ENCODE measurements at places on chromosomes 5 and 9.

GRCh38 chr5:96337048-96337781 is 95.8 kb downstream of the PCSK1 start:
- DNase-seq: no peak

- DNase-seq: no peak
These were observed 21.0 kb downstream of the GCNT4 start for GRCh38 chr5:75031366-75031765.

DNA sequence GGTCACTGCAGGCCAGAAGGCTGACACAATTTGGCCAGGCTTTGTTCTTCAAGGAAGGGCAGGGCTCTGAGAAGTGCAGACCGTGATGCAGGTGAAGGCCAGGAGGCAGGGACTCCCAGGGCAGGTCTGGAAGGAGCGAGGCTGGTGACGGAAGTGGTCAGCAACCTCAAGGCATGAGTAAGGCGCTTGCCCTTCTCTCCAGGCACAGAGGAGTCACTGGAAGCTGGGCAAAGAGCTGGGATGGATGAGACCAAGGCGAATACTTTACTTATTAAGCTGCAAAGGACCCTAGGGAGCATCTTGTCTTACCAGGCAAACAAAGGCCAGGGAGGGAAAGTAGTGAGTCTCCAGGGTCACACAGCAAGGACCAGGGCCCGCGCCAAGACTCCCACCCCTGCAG is 18.6 kb downstream of the IRF1 start:
- no peak for DNase-seq

DNA sequence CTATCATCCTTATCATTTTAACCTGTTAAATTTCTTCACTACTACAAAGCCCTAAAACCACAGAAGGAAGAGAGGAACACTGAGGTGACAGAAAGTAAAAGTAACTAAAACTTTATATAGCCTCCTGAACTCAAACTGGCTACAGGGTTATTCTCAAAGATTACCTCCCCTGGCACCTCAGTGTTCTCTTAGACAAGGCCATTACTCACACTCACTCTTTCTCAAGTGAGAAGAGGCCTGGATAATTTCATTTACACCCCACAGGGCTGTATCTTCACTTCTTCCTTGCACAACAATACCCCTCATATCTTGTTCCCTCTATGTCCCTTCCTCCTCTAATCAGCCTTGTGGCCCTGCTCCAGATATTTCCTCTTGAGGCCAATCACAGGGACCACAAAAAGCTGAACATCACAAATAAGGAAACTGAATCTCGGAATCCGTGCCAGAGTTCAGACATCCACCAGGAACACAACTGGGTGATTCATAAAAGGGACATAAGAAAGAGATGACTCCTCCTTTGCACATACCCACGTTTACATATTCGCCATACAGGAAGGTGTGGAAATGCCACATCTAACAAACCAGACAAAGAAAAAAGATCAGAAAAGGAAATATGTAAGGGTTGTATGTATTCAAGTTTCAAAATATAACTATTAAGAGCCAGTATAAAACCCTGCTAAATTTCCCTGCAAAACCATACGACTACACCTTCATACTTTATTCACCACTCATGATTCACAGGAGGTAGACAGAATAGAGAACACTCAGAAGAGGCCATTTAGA is 1.7 kb upstream of the KLHL3 start:
- DNase-seq: no peak

GRCh38 chr5:158209219-158209908 is 350.4 kb upstream of the CLINT1 start:
- DNase-seq: no peak

GRCh38 chr5:72255670-72256069 is 64.4 kb downstream of the MRPS27 start:
- DNase-seq: no peak

DNA sequence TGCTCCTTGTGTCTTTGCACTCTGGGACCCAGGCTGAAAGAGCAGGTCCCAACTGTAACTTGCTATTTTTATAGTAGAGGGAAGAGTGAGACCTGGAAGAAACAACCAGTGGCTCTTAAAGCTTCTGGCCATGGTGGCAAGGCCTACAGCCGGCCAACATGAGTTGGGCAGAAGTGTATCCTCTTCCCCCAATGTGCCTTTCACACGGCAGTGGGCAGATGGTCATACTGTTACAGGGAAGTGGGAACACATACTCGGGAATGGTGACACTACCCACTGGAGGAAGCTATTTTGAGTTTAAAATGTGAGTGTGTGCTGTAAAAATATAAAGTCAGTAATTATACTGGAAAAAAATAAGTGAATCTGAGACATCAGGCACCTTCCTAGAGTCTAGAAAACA is 116.0 kb downstream of the MVB12B start:
- DNase-seq: no peak

GRCh38 chr5:38536968-38537367 is 19.5 kb downstream of the LIFR start:
- no peak for DNase-seq

DNA sequence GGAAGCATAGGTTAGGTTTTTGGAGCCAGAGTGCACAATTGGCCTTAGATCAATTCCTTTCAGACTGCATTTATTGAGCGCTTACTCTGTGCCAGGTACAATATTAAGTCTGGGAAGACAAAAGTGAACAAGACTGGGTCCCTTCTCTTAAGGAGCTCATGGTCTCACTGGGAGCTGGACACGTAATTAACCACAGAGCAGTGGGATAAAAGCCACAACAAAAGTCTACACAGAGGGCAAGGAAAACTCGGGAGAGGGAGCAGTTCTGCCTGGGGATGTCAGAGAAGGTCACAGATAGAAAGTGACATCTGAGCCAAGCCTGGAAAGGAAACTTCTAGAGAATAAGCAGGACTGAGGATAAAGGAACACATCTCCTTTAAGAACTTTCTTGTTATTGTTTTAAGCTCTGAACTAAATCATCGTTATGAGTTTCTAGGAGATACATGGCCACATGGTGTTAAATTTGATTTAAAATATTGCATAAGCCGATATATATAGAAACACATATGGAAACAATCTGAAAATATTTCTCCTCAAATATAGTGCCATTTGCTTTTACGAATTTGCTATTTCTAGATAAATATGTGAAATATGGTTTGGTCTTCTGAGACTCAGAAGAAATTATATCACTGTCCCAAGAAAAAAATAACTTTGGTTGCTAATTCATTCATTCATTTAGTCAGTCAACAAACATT is 40.1 kb upstream of the PDE8B start:
- DNase-seq: no peak

DNA sequence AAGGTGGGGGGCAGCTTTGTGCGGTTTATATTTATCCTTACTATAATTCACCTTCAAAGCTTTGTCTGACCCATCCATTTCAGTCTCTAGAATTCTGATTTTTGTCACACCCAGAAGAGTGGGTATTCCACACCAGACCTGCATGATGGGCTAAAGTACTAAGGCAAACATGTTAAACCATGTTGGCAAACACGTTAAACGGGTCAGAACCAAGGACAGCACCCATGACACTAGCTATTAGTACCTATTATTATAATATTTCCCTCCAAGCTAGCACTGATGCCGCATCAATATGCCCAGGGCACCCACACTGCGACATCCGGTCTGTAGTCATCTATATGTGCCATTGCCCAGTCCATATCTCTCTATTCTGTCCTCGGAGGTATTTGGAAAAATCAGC is 104.7 kb downstream of the FBXW11 start:
- DNase-seq: no peak

- DNase-seq: no peak
These were observed 114.5 kb upstream of the IRX1 start for GRCh38 chr5:3481175-3481574.

DNA sequence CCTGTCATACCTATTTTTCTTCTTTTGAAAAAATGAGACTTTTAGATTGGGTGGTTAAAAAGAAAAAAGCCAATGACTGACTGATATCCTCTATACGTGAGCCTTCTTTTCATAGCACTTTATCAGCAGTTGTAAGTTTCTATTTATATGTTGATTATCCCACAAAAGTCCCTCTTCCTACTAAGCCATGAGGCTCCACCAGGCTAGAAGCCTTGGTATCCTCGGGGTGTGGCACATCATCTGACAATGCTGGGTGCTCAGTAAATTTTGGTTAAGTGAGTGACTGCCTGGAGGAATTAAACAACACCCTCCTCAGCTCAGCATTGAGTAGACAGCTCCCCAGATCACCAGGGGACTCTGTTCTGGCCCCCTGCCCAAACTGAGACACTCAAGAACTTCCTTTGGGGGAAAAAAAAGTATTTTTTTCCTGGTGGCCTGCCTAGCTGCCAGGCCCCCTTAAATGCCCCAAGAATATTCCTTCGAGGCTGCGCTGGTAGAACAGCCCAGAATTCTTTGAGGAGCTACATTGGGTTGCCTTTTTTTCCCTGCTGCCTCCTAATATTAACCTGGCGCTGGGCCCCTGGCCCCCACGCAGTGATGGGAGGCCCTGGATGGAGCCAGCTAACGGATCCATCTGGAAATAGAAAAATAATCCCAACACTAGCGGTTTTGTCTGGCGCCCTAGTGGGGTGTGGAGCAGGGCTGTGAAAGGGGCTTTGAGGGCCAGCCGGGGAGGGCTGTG is 23.4 kb upstream of the COL27A1 start:
- DNase-seq: no peak

DNA sequence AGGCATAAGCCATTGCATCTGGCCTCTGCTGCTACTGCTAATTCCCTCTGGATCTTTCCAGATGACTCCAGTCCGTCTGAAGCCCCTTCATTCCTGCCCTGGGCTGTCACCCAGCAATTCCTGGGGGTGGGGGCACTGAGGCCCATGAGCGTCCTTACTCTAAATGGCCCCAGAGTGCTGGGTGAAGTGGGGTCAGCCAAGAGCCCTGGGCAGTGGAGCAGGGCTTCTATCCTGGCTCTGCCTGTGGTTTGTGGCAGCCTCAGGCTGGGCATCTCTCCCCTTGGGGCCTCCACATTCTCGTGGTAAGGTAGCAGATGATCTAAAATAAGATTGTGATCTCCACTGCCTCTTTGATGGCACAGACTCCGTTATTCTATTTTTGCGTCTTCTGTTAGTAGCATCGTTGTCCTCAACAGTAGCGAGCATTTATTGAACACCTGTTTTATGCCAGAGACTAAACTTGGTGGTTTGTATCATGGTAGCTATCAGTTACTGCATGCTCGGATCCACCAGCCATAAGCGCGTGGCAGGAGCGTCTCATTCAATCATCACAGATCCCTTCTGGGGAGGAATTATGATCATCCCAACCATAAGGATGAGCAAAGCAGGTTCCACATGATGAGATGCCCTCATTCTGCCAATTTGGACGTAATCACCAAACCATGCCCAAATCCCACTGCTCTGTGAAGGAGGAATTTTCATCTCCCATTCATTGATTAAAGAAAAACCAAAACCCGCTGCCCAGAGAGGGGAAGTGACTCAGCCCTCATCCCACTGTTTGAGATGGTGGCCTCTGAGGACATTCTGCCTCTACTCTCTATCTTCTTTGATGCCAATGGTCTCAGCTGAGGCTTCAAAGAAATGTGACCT is 21.9 kb upstream of the DUSP1 start:
- DNase-seq: no peak

All from foreskin melanocyte (primary cell).